Umbilical cord (tissue), 2 donors: ENCODE measurements at places on chromosomes 12 and 14. TPM values are rescaled to one million over a fixed set of nuclear protein-coding genes. Genes with fewer than 3 reads are reported as not detected.

- no peak for DNase-seq
These were observed 58.8 kb upstream of the LTA4H start for GRCh38 chr12:96094201-96094600.

- DNase-seq: peak; percentile 26
These were observed 35.5 kb downstream of the CCDC60 start for GRCh38 chr12:119369907-119370546.

DNA sequence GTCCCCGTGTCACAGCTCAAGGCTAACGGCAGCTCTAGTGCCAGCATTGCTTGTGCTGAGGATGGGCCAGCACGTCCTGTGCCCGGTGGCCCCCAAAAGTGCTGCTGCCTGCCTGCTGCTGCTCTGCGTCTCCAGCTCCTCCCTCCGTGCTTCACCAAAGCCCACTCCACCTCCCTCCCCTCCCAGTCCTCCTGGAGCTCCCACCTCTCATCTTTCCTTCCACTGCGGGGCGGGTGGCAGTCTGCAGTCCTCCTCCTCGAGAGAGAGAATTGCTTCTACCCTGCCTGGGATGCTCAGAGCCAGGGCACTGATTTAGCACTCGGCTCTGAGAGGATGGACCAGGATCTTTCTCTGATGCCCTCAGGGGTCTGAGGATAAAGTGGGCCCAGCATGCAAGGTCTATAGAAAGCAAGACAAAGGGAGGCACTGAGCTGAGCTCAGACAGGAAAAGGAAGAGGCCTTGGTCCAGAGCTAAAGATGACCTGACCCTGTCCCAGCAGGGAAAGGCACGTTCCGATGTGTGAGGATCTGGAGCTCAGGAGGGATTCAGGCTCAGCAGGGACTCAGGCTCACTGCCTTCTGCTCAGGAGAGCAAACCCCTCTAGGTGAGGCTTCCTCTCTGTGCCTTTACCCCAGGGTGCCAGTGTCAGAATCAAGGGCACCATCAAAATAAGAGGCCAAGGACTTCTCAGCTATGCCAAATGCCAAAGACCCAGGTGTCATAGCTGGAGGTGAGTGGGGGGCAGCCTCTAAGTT is 113.1 kb upstream of the FKBP4 start:
- DNase-seq: no peak

DNA sequence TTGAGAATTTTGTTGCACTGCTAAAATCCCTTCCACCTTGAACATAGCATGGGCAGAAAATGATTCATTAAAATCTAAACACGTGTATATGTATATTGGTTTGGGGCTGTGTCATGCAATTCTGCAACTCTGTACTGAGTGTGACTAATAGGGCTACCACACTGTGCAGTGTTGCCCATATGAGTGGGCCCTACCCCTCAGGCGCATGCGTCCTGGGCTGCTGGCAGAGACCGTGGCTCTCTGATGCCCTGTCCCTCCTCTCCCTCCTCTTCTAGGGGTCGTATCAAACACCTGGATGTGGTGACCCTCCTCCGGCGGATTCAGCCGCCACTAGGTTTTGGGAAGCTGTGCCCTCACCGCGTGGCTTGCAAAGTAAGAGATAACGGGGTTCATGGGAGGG is 128.4 kb upstream of the FKBP4 start:
- DNase-seq: no peak

GRCh38 chr12:31474751-31475150 is 116.2 kb downstream of the DENND5B start:
- DNase-seq: no peak

DNA sequence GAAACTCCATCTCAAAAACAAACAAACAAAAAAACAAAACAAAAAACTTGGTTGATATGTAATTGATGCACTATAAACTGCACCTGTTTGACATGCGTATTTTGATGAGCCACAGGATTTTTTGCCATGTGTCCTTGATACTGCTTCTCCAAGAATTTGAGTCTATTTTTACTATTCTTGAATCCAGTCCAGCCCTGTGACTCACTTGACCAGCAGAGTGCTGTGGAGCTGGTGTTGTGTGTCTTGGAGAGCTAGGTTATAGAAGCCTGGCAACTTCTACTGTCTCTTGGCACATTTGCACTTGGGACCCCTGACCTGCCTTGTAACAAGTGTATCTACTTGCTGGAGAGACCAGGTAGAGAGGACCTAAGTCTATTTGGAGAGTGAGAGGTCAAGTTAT is 52.0 kb downstream of the KLRG1 start:
- DNase-seq: peak; percentile 6

GRCh38 chr12:106487664-106488063 is 95.1 kb upstream of the RFX4 start:
- no peak for DNase-seq

- DNase-seq: no peak
These were observed 86.2 kb downstream of the RAD52 start for GRCh38 chr12:863285-863684.

- DNase-seq: peak; percentile 97
These were observed 14.9 kb upstream of the POLR3B start for GRCh38 chr12:106342397-106343213.

IKBIP gene
- 66.4 TPM for total RNA-seq

SIRT4 gene
- not detected for total RNA-seq
